Activated T-helper 1 cell treated with Interleukin-2 at 50 U/mL for 16 hours (primary cell): ENCODE measurements at places on chromosomes 12 and 14.

DNA sequence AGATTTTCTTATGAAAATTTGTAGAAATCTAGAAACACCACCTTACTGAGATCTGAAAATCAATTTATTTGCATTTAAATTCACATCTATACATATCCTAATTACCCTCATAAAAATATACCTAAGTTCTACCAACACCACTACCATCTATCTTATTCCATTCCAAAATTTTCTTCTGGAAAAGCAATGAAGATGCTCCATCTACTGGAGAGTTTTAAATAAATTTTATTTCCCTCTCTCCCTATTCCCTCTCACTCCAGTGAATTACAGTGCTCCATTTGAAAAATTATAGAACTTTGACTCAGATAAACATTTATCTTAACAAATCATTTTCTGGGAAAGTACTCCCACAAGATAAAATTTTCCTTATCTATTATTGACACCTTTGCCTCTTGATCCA lies 2.3 kb upstream of the C14orf39 start:
- no peak for DNase-seq

GRCh38 chr12:58443273-58443980 lies 476.9 kb downstream of the LRIG3 start:
- no peak for DNase-seq

GRCh38 chr12:18690653-18691052 lies 47.2 kb downstream of the PLCZ1 start:
- no peak for DNase-seq

DNA sequence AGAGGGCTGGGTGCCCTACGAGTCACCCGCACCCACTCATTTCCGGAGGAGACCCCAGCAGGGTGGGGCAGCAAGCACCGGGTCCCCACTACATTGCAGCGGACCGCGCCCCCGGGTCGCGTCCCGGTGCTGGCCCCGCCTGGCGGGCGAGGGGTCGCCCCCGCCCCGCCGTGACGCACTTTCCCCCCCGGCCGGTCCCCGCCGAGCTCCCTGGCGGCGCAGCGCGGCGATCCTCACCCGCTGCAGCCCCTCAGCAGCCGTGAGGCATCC lies 106.1 kb downstream of the PRICKLE1 start:
- DNase-seq = no peak

GRCh38 chr12:49990273-49990672 lies 17.5 kb downstream of the AQP6 start:
- DNase-seq = no peak

DNA sequence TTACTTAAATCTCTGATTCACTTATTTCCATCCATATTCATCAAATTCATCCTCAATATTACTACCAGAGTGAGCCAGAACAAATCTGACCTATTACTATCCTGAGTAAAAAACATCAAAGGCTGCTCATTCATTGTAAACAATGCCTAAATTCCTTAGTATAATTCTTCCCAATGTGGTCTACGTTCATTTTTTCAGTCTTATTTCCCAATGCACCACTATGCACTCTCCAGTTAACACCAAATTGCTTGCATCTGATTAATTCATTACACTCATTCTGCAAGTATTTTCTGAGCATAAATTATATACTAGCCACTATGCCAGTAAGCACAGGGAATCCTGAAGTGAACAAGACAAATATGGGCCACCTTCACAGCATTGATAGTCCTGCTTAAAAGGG lies 110.0 kb downstream of the EPS8 start:
- DNase-seq = no peak
